ENCODE measurements at places on chromosomes 13 and 19. TPM values are rescaled to one million over a fixed set of nuclear protein-coding genes. Genes with fewer than 3 reads are reported as not detected.

GRCh38 chr13:23380534-23380933 lies 53.0 kb downstream of the SACS start:
- no peak overlapping the region for H3K27ac ChIP-seq
- no peak overlapping the region for H3K4me3 ChIP-seq
- H3K36me3 ChIP-seq, result no peaks in the 10 kb centered on the region
- DNase-seq, result no peak
- H3K27me3 ChIP-seq, result no peaks in the 10 kb centered on the region

DNA sequence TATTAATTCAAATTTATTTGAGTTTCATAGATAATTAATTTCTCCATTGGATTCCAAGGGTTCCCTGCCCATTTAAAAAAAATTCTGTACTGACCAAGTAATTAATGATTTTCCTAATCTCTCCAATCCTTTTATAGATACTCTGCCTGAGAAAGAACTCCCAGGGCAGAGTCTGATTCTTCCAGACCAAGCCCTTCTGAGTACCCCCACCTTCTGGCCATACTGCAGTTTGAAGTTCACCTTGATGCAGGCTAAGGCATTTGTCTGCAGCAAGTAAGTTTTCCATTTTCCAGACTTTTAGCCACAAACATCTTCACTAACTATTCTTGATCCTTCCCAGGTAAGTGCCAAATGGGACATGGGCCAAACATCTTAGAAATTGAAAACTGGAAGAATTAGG lies 195.9 kb downstream of the LHFPL6 start:
- no peak for DNase-seq
- H3K27me3 ChIP-seq, result no peaks in the 10 kb centered on the region
- no peak overlapping the region for H3K4me3 ChIP-seq
- no peaks in the 10 kb centered on the region for H3K36me3 ChIP-seq
- no peak overlapping the region for H3K27ac ChIP-seq

DNA sequence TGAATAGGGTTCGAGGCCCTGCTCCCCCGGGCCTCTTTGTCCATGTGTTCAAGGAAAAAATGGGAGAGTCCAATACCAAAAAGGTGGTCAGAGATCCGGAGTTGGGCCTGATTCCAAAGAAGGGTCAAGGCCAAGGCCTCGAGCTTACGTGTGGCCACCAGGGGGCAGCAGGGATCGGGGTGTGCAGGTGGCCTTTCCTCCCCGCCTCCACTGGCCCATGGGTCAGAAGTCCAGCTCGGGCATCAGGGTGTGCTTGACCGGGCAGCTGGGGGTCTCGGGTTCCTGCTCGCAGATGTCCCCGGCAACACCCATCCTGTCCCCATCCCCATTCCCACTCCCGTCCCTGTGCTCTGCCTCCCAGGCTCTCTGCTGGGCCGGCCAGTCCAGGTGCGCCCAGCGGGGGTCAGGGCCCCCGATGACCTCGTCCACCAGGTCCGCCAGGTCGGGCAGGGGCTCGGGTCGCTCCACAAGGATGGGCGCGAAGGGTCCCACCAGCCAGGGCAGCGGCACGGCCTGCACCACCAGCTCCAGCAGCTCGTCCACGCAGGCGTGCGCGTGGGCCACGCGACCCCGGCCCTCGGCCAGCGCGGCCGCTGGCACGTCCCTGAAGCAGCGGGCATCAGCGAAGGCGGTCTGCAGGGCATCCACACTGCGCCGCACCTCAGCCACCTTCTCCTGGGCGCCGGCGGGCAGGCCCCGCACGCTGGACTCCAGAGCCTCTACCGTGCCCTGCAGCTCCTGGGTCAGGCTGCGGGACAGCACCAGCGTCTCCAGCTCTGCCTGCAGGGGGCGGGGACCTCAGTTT lies 5.2 kb upstream of the PLIN4 start:
- H3K4me3 ChIP-seq, result no peak overlapping the region
- no peaks in the 10 kb centered on the region for H3K4me1 ChIP-seq
- no peaks in the 10 kb centered on the region for H3K27me3 ChIP-seq
- peak; percentile 69 for DNase-seq

DNA sequence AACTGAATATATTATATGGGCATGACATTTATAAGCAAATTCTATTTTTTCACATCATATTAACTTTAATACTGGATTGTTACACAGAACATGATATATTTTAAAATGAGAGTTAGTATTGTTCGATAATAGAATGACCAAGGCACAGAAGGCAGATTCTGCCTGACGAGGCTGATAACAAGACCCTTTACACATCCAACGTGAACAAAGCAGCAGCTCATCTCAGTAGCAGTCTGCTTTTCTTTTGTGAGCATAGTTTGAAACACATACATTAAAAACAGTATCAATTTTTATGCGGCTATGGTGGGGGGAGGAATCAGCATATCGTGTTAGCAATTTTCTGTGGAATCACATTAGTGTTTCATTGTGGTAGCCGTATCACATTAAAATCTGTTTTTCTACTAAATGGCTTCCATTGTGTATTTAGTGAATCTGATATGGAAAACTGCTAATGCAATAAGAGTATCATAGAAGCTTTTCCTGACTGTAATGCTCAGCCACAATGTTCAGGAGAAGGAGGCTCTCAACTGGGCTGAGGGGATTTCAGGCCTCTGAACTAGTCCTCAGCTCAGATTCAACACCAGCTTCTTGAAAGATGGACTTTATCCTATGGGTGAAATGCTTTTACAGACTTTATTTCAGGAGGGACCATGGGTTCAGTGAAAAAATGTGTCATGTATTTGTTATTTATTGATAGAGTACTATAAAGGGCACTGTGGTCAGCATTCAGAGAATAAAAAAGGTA lies 4.0 kb downstream of the SMAD9 start:
- H3K27ac ChIP-seq, result no peak overlapping the region
- no peak overlapping the region for H3K4me3 ChIP-seq
- no peaks in the 10 kb centered on the region for H3K4me1 ChIP-seq
- H3K27me3 ChIP-seq, result no peaks in the 10 kb centered on the region
- no peaks in the 10 kb centered on the region for H3K36me3 ChIP-seq
- DNase-seq, result no peak

The NCAN gene
- 1.5 TPM for total RNA-seq
